Activated CD4-positive, CD25-positive, alpha-beta regulatory T cell treated with anti-CD3 and anti-CD28 coated beads, Interleukin-2, amount 50 U/mL, for 16 hours (primary cell): ENCODE measurements at places on chromosomes 1 and 21.

- DNase-seq = no peak
Measured at GRCh38 chr1:223201967-223202366, 58.9 kb upstream of the TLR5 start.

GRCh38 chr1:226960944-226961765, 21.1 kb downstream of the COQ8A start:
- no peak for DNase-seq

- no peak for DNase-seq
Measured at GRCh38 chr1:20634594-20635084, 1.4 kb downstream of the PINK1 start.

- no peak for DNase-seq
Measured at GRCh38 chr1:54567961-54568360, 19.9 kb downstream of the ACOT11 start.

DNA sequence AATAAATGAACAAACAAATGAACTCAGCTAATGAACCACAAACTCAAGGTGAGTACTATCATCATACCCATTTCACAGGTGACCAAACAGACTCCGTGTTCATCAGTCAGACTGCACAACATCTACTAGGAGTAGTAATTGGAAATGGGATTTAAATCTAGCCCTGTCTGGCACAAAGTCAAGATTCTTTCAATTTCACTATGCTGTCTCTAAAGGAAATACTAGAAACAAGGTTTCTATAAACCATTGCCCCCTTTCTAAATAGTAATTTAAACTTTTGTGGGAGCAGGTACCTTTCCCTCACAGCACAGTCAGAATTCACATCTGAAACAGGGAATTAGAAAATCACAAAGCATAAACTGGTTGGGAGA, 160.3 kb downstream of the TGFBR3 start:
- no peak for DNase-seq

DNA sequence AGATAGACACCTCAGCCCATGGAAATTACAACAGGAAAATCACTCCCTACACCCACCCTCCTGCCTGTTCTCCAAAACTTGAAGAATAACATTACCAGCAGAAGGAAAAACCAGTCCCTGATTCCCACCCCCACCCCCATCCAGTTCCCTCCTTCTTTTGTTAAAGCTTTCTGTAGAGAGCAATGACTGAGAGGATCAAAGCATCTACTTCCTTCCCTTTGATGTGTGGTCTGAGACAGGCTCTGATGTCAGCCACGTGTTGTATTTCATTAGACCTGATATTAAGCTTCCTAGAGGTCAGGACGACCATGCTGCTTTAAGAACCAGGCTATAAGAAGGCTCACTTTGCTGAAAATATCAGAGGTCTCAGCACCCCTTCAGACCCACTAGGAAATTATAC, 73.9 kb upstream of the HAO2 start:
- no peak for DNase-seq

DNA sequence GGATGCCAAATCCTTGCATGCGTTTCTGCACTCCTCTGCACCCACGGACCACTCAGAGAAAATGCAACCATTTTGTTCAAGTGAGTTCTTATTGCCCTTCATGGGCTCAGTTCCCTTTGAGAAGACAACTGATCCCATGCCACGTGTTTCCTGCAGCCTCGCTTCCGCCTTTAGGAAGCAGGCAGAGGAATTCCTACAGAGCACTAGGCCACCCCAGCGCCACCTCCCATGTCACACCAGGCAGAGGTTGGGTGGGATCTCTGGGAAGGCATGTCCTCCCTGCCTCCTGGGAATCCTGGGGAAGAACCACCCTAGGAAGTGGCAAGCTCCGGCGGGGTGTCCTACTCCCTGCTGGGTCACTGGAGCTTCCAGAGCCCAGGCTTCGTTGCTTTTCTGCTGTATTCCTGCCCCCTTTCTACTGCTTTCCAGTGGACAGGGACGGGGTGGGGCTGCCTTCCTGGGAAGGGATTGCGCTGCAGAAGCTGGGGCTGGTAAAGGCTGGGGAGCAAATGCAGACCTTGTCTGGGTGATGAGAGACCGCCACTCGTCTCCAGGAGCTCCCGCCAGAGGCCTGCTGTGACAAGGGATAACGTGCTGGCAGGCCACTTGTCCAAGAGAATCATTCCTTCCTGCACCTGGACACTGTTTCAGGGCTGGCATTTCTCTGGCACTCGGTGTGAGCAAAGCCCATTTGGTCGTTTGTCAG, 478.2 kb upstream of the VAMP3 start:
- DNase-seq = no peak

DNA sequence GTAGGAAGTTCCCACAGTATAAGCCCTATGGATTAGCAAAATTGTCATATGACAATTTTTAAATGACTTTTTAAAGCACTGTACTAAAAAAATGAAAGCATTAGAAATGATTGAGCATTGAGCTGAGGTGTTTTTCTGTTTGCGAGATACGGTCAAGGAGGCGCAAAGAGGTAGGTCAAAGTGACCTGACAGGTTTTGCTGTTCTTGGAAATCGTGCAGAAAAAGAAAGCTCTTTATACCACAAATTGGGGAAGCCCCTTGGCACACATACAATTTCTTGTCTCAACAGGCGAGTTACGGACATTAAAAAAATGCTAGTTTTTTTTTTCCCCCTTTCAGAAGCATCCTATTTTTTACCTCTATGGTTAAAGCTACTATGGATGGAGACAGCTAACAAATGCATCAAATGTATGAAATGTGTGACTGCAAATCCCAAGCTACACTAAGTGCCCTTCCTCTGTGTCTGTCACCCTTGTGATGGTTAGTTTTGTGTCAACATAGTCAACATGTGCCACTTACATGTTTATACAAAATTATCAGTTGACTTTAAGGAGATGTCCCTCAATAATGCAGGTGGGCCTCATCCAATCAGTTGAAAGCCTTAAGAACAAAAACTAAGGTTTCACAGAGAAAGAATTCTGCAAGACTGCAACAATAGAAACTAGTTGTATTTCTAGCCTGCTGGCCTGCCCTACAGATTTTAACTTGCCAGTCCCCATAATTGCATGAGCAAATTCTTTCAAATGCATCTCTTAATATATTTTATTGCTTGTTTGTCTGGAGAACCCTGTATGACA, 29.3 kb downstream of the CRYZ start:
- no peak for DNase-seq

- DNase-seq = no peak
Measured at GRCh38 chr1:247096544-247096943, 7.6 kb downstream of the ZNF669 start.

DNA sequence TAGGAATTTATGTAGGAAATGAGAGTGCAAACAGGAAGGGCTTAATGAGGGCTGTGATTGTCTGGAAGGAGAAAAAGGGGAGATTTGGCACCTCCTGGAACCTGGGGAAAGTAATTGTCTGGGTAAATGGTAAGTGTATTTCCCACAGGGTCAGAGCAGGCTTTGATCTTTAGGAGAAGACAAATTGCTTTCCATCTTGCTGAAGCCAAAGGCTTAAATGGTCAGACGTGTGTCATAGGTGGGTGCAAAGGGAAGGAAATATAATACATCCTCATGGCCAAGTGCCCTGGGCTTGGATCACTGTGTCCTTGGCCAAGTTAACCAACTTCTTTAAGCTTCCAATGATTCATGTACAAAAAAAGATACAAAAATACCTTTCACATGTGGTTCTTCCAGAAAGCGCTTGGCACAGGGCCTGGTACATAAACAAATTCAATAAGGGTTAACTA, 1.3 kb upstream of the DUSP23 start:
- DNase-seq = no peak

DNA sequence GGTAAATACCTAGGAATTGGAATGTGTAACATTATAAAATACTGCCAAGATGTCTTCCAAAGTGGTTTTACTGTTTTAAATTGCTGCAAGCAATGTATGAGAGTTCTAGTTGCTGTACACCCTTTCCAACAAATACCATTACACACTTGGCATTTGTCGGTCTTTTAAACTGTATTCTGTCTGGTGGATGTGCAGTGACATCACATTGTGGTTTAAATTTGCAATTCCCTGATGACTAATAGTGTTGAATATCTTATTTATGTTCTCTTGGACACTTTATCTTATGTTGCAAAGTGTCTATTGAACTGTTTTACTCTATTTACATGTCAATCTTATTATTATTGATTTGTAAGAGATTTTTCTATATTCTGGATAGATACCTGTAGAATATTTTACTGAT, 561.2 kb upstream of the B3GALT2 start:
- no peak for DNase-seq

- DNase-seq = no peak
Measured at GRCh38 chr1:92398519-92398918, 88.2 kb downstream of the GFI1 start.

- no peak for DNase-seq
Measured at GRCh38 chr1:162224267-162224666, 152.4 kb downstream of the SPATA46 start.

- no peak for DNase-seq
Measured at GRCh38 chr1:47847763-47848162, 149.4 kb downstream of the TRABD2B start.

- DNase-seq = no peak
Measured at GRCh38 chr1:54118704-54119103, 34.1 kb downstream of the CDCP2 start.

- DNase-seq = no peak
Measured at GRCh38 chr1:200112290-200112689, 84.8 kb downstream of the NR5A2 start.

DNA sequence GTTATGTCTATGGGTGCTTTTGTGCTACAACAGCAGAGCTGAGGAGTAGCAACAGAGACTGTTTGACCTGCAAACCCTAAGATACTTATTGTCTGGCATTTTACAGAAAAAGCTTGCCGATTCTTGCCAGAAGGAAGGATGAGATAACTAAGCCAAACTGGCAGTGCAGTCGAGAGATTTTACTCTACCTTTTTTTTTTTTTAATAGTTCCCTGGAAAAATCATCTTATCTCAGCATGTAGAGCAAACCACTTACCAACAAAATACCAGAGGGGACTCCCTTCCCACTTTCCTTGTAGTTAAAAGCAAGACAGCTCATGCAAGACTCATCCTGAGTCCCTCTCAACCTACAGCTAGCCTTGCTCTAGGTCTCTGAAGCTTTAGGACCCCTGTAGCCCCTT, 132.9 kb downstream of the SYT2 start:
- no peak for DNase-seq

DNA sequence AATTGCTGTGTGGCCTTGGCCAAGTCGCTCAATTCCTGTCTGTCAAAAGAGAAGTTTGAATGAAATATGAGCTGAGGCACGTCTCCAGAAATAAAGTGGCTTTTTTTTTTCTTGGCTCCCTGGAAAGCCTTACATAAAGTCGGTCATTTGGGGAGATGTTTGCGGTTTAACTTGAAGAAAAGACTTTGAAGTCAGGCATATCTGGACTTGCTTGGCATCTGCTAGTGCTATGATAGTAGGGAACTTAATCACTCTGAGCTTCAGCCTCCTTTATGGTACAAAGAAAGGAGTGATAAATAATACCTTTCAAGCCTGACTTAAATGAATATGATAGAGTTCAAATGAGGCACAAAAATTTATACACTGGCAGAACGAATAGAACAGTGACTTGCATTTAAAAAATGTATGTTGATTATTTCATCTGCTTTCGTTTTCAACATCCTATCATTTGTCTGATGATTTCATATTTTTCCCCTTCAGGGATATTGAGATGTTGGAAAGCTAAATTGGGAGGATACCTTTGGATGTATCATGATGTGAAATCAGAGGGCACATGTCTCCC, 60.2 kb downstream of the FASLG start:
- no peak for DNase-seq

DNA sequence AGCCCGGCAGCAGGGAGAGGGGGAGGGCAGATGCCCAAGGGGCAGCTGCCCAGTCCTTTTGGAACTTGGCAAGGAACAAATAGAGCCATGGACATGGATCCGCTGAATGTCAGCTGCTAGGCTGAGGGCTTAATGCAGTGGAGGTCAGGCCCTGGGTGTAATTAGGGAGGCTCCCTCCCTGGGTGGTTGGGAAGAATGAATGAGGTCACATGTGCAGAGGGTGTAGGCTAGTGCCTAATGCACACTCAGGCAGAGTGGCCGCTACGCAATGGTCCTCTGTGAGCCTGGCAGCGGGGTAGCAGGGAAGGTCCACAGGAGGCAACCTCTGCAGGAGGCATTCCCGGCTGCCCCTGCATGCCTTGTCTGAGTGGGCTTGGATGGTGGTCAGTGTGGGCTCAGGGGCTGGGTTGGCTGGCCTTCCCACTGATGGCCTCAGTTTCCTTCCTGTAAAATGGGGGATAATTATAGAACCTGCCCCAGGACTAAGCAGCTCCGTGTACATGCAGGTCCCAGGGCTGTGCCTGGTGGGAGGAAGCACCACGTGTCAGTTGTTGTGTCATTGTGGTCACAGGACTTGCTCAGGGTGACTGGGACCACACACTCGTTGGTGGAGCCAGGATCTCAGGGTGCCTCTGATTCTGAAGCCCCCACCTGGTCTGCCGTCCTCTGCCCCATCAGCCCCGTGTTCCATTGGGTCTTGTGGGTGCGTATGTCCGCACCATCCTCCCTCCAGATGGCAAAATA, 81.6 kb upstream of the ACTL8 start:
- DNase-seq = no peak

DNA sequence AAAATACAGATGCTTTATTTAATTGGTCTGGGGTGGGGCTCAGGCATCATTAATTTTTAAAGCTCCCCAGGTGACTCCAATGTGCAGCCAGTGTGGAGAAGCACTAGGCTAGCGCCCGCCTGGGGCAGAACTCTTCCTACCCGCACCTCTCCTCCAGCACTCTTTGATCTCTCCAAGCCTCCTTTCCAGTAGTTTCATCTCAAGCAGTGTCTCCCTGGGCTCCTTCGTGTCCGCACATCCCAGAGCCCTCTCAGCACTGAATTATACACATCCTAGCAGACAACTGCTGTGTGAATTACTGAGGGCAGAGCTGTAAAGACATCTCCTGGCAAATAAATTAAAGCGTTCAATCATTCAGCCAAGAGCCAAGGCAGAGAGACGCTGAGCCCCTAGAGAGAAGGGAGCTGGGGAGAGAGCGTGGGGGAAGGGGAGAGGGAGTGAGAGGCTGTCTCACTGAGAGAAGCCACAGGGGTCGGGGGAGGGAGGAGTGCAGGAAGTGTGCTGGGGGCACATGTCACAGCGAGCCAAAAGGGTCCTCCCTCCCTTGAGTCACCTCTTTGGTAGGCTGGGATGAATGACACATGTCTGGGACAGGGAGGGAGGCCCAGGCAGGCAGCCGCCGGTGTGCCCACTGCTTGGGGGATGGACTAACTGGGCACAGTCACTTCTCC, 21.0 kb upstream of the PARP1 start:
- DNase-seq = no peak

GRCh38 chr1:77866296-77866695, 22.1 kb upstream of the NEXN start:
- DNase-seq = no peak
